ENCODE measurements at places on chromosomes 2 and 18. TPM values are rescaled to one million over a fixed set of nuclear protein-coding genes. Genes with fewer than 3 reads are reported as not detected.

Gene QPCT
- total RNA-seq, result 1.5 TPM

Gene MCFD2
- 95.2 TPM for total RNA-seq

Gene CCDC85A
- total RNA-seq, result 0.15 TPM

Gene ST6GAL2
- under 0.01 TPM for total RNA-seq

Gene FNDC4
- 9.8 TPM for total RNA-seq

Gene TWIST2
- total RNA-seq, result 134 TPM

Gene C1GALT1C1L
- total RNA-seq, result 1.0 TPM

Gene DLX1
- total RNA-seq, result not detected

Gene CFC1
- total RNA-seq, result not detected

Gene UBXN2A
- total RNA-seq, result 7.7 TPM

Gene GLI2
- total RNA-seq, result 6.2 TPM

Gene SFTPB
- total RNA-seq, result not detected

Gene FBXO15
- total RNA-seq, result 0.34 TPM

Gene NEB
- 0.17 TPM for total RNA-seq

Gene LYPD1
- total RNA-seq, result 0.34 TPM

Gene RGPD4
- not detected for total RNA-seq

Gene ANKRD30BL
- total RNA-seq, result not detected

Gene RPRM
- not detected for total RNA-seq

Gene RAB31
- 9.9 TPM for total RNA-seq
